ENCODE measurements at places on chromosomes 6 and 20. TPM values are rescaled to one million over a fixed set of nuclear protein-coding genes. Genes with fewer than 3 reads are reported as not detected.

DNA sequence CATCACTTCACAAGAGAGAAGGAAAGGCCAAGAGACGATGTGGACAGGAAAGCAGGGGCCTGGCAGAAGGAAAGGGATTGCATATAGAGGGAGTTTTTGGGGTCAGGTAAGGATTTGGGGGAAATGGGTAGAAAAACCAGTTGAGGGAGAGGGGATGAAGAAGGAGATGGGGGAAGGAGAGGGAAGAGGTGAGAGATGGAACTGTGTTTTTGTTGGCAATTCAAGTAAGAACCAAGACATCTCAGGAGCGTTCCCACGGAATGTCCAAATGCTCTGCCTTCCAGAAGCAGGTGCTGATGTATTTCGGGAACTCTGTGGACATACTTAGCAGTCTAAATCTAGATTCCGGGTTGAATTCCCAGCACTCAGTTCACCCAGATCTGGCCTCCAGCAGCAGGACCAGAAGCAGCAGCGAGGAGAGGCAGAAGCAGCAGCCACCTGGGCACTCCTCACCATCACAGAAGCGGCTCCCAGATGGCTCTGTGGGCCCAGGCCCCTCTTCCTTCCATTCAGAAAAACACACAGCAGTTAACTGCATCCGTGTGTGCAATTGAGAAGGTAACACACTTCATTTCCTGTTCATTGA is 88.8 kb downstream of the DZANK1 start:
- H3K4me3 ChIP-seq = no peak overlapping the region
- no peaks in the 10 kb centered on the region for H3K36me3 ChIP-seq
- H3K27me3 ChIP-seq = peaks cover 5% of the 10 kb centered on the region
- H3K4me1 ChIP-seq = no peaks in the 10 kb centered on the region
- DNase-seq = no peak

DNA sequence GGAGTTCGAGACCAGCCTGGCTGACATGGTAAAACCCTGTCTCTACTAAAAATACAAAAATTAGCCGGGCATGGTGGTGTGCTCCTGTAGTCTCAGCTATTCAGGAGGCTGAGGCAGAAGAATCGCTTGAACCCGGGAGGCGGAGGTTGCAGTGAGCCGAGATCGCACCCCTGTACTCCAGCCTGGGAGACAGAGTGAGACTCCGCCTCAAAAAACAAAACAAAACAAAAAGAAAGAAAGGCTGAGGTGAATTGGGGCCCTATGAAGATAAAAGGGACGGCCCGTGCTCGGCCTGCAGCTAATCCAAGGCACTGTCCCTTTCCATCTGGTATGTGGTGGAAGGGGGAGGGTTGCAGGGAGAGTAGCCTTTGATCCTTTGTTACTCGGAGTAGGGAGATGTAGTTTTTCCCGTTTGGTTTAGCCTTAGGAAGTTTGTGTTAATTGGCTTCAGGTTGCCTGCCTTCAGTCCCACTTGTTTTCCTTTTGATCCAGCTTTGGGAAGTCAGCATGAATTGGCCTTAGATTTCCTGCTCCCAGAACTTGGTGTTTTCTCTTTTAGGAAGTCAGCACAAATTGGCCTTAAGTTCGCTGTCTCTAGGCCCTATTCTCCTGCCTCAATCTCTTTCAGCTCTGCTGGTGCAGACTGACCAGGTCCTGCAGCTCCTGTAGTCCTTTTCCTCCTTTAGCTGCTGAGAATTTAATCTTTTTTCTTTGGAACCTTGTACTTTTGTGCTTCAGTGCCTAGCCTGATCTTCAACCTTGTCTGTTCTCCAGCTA is 36.1 kb upstream of the PAQR8 start:
- no peaks in the 10 kb centered on the region for H3K4me1 ChIP-seq
- H3K27ac ChIP-seq = no peak overlapping the region
- H3K36me3 ChIP-seq = no peaks in the 10 kb centered on the region
- H3K27me3 ChIP-seq = peaks cover 3% of the 10 kb centered on the region

SPATA2 gene
- 10.2 TPM for total RNA-seq

- no peak overlapping the region for H3K27ac ChIP-seq
- no peaks in the 10 kb centered on the region for H3K4me1 ChIP-seq
- peaks cover 9% of the 10 kb centered on the region for H3K27me3 ChIP-seq
Observed at GRCh38 chr6:90484385-90484784, 102.5 kb downstream of the MAP3K7 start.

DNA sequence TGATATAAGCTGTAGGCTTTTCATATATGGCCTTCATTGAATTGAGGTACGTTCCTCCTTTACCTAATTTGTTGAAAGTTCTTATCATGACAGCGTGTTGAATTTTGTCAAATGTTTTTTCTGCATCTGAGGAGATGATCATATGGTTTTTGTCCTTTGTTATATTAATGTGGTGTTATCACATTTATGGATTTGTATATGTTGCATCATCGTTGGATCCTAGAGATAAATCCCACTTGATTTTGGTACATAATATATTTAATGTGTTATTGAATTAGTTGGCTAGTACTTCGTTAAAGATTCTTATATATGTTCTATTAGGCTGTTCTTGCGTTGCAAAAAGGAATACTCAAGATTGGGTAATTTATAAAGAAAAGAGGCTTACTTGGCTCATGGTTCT is 8.6 kb upstream of the WFDC9 start:
- peaks cover 14% of the 10 kb centered on the region for H3K27me3 ChIP-seq
- H3K4me3 ChIP-seq = no peak overlapping the region
- no peak for DNase-seq
- H3K36me3 ChIP-seq = no peaks in the 10 kb centered on the region
- H3K4me1 ChIP-seq = no peaks in the 10 kb centered on the region

DNA sequence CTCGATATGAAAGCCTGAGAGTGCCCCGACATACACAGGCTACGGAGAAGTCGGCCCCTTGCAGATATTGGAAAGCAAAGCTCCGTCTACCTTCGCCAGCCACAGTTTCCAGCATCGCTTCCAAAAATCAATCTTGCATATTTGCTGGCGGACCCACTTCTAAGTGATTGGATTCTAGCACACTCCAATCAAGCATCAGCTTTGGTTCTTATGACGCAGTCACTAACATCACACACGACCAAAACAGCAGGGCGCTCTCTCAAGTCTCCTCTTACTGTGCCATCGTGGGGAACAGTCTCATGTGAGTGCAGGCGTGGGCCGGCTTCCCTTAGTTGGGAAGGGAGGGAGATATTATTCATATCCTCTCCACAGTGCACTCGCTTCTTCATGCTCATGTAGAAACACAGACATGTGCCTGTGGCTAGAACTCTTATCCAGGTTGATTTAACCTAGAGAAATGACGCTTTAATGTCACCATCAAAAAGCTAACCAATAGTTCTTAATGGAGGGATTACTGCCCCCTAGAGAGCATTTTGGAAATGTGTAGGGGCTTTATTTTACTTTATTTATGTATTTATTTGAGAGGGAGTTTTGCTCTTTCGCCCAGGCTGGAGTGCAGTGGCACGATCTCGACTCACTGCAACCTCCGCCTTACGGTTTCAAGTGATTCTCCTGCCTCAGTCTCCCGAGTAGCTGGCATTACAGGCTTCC is 229.8 kb downstream of the SOD2 start:
- no peaks in the 10 kb centered on the region for H3K36me3 ChIP-seq
- H3K27me3 ChIP-seq = peaks cover 16% of the 10 kb centered on the region
- H3K4me3 ChIP-seq = no peak overlapping the region

DHX16 gene
- total RNA-seq = 49.6 TPM

GRCh38 chr6:139490482-139490881 is 116.0 kb upstream of the CITED2 start:
- peak overlapping the region; percentile 5 for H3K27ac ChIP-seq
- DNase-seq = peak; percentile 51
- H3K27me3 ChIP-seq = no peaks in the 10 kb centered on the region
- H3K4me1 ChIP-seq = peaks cover 6% of the 10 kb centered on the region

DNA sequence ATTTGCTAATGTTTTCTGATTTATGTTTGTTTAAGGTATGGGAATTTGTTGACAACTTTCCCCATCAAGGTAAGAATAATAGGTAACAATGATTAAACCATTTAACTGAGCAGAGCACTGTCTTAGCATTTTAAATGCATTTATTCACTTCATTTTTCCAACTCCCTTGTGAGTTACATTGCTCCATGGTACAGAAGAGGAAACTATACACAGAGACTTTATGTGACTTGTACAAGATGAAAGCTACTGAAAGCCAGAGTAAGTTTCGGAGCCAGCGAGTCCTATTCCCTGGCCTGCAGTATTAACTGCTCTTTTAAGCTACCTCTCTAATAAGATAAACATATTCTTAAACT is 708.8 kb downstream of the HDGFL1 start:
- no peak overlapping the region for H3K4me3 ChIP-seq
- no peaks in the 10 kb centered on the region for H3K4me1 ChIP-seq
- H3K36me3 ChIP-seq = no peaks in the 10 kb centered on the region
- H3K27ac ChIP-seq = no peak overlapping the region

DNA sequence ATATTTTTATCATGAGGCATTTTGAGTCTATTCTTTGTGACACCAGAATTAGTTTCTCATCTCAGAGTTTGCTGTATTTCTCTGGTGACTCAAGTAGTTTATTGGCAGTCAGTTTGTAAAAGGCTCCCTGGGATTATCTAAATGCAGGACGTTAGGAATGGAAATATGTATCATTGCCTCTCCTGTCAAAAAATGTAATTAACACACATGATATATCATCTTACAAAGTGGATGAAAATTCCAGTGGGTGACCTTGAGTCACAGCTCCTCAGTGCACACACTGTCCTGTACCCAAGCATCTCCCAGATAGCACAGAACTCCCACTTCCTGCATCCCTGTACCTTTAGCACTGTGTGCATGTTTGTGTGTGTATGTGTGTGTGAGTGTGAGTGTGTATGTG is 258.6 kb downstream of the LAMA2 start:
- H3K27ac ChIP-seq = no peak overlapping the region
- H3K4me3 ChIP-seq = no peak overlapping the region
- H3K4me1 ChIP-seq = no peaks in the 10 kb centered on the region
- no peaks in the 10 kb centered on the region for H3K36me3 ChIP-seq
- no peak for DNase-seq

GRCh38 chr6:53044071-53044470 is 21.1 kb upstream of the FBXO9 start:
- no peaks in the 10 kb centered on the region for H3K27me3 ChIP-seq
- peaks cover 15% of the 10 kb centered on the region for H3K4me1 ChIP-seq
- H3K4me3 ChIP-seq = no peak overlapping the region
- DNase-seq = no peak
- peaks cover 20% of the 10 kb centered on the region for H3K36me3 ChIP-seq

GRCh38 chr20:46308258-46309157 is at the start of gene CDH22:
Gene CDH22, minus strand, starts transcription at chr20:46308498. Its CDS starts 57,204 bp downstream, at chr20:46251294.
- H3K27ac ChIP-seq = no peak within 1 kb of the TSS
- peaks cover 71% of the 10 kb centered on the region for H3K27me3 ChIP-seq
- H3K36me3 ChIP-seq = no peaks in the 10 kb centered on the region
- H3K4me3 ChIP-seq = peak within 1 kb of the TSS; percentile 17

GRCh38 chr6:144327081-144327480 is 41.9 kb downstream of the UTRN start:
- H3K4me1 ChIP-seq = no peaks in the 10 kb centered on the region
- no peak for DNase-seq
- H3K27ac ChIP-seq = no peak overlapping the region
- no peaks in the 10 kb centered on the region for H3K36me3 ChIP-seq

GRCh38 chr20:39738651-39739050 is 776.5 kb downstream of the DHX35 start:
- DNase-seq = no peak
- H3K36me3 ChIP-seq = no peaks in the 10 kb centered on the region
- H3K27ac ChIP-seq = no peak overlapping the region
- H3K4me1 ChIP-seq = no peaks in the 10 kb centered on the region

- DNase-seq = no peak
- H3K27ac ChIP-seq = no peak overlapping the region
- peaks cover 23% of the 10 kb centered on the region for H3K27me3 ChIP-seq
- no peaks in the 10 kb centered on the region for H3K36me3 ChIP-seq
- no peak overlapping the region for H3K4me3 ChIP-seq
- H3K4me1 ChIP-seq = peaks cover 8% of the 10 kb centered on the region
Observed at GRCh38 chr6:19803331-19804204, 33.6 kb upstream of the ID4 start.

GRCh38 chr20:58547623-58548475 is 32.6 kb upstream of the APCDD1L start:
- peak; percentile 25 for DNase-seq
- no peak overlapping the region for H3K4me3 ChIP-seq
- no peak overlapping the region for H3K27ac ChIP-seq
- H3K36me3 ChIP-seq = no peaks in the 10 kb centered on the region
- peaks cover 17% of the 10 kb centered on the region for H3K27me3 ChIP-seq
- H3K4me1 ChIP-seq = no peaks in the 10 kb centered on the region

DNA sequence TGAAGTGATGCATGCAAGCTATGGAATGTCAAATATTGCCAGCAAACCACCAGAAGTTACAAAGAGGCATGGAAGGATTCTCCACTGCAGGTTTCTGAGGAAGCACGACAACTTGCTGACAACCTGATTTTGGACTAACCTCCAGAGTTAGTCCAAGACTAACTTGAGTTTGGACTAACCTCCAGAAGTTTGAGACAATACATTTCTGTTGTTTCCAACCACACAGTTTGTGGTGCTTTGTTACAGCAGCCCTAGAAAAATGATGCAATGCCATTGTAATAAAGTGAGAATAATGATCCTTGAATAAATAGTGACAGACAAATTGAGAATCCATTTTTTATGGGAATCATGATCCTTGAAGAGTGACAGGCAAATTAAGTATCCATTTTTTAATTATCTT is 169.9 kb upstream of the HDDC2 start:
- H3K4me3 ChIP-seq = no peak overlapping the region
- H3K27me3 ChIP-seq = peaks cover 4% of the 10 kb centered on the region
- H3K36me3 ChIP-seq = no peaks in the 10 kb centered on the region
- DNase-seq = no peak
- no peaks in the 10 kb centered on the region for H3K4me1 ChIP-seq
- H3K27ac ChIP-seq = no peak overlapping the region

DNA sequence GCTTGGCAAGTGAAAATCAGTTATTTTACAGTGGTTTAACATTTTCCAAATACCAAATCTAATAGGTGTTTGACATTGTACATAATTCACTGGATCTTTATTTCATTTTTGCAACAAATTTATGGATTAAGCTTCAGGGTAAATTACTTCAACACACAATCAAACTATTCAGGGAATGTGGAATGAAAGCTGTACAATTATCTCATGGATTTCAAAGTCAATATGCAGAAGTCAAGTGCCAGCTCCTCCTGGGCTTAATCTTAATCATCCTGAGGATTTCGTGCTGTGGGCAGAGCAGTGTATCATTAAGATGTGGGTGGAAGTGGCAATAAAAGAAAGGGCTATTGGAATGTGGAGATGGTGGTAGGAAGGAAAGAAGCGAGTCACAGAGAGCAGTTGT is 548.8 kb downstream of the COL12A1 start:
- DNase-seq = no peak
- no peaks in the 10 kb centered on the region for H3K27me3 ChIP-seq

TTLL9 gene
- not detected for total RNA-seq

CDH26 gene
- 1.5 TPM for total RNA-seq

COMMD7 gene
- 54.2 TPM for total RNA-seq

DNA sequence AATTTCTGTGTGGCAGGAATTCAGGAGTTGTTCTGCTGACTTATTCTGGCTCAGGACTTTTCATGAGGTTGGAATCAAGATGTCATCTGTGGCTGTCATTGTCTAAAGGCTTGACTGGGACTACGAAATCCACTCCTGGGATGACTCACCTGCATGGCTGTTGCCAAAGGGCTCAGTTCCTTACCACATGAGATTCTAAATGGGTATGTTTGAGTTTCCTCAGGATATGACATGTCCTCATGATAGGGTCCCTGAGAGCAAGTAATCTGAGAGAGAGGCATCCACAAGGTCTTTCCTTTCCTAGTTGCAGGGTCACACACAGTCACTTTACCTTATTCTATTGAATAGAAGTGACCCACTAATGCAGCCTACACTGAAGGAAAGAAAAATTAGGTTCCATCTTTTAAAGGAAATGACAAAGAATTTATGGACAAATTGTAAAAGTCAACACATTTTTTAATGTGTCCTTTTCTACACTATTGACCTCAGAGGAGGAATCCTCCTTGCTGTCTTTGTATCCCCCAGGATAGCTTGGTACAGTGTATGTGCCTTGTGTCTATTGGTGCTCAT is 1025.0 kb upstream of the GJE1 start:
- no peaks in the 10 kb centered on the region for H3K36me3 ChIP-seq
- H3K4me3 ChIP-seq = no peak overlapping the region
- no peak for DNase-seq
- no peaks in the 10 kb centered on the region for H3K4me1 ChIP-seq
